ENCODE measurements at places on chromosomes 13 and 19.
A peak's percentile ranks its signal among the peaks of the same experiment; 100 is the strongest.

- DNase-seq = no peak
Measured at GRCh38 chr13:87147076-87147475, 524.1 kb upstream of the SLITRK5 start.

DNA sequence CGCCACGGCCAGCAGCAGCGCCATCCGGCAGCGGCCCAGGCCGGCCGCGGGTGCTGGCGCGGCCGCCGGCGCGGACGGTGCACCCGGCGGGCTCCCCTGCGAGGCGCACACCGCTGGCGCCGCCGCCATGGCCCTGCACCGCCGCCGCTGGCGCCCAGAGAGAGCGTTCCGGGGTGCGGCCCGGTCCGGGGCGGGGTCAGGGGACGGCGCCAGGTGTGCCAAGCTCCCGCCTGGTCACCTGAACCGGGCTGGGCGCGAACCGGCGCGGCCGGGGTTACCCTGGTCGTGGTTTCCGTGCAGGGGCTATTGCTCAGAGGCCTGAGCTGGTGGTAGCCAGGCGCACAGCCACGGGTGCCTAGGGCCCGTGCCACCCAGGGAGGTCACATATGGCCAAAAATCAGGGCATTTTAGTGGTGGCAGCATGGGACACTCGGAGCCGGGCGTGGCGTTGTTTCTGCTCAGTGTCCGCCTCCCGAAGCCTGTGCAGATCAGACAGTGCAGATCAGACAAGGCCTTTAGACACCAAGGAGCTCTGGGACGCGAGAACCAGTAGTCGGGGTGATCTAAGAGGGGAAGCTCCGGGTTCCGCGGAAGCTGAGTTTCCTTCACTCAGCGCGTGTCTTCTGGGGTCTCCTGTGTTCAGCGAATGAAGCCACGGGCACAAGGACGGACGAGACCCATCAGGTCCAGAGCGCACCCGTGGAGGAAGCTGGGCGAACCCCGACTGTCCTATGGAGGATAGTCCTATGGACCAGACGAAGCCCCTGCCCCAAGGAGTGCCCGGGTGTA, at the start of gene TMEM238:
Gene TMEM238 (minus strand): TSS at position 162 of the 789 bp plus-strand sequence. CDS start 33 bp downstream, at position 129.
- no peak for DNase-seq

- DNase-seq = peak; percentile 54
Measured at GRCh38 chr13:46184277-46184699, 2.3 kb upstream of the LCP1 start.

DNA sequence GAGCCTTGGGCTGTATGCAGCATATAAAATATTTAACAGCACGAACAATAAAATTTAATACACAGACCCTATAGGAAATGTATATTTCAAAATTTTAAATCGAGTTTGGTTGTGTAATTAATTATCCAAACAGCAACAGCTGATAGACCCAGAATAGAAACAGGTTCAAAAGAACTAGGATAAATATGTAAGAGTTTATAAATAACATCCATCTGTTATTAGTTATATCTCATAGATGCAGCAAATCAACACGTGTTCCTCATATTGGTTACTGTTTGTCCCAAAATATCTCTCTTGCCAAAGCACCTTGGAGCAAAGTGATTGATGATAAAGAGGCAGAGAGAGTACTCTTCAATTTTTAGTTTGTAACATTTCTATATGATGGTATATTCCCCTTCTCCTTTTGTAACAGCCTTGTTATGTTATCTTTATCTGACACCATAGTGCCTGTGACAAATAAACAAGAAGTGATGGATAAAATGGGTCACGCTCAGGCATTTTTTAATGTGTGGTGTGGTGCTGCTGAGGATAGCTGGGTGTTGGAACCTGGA, 260.6 kb upstream of the NBEA start:
- no peak for DNase-seq

GRCh38 chr13:113917594-113918371, 53.9 kb upstream of the GAS6 start:
- no peak for DNase-seq

GRCh38 chr19:56113074-56113632, 7.9 kb downstream of the ZNF787 start:
- DNase-seq = no peak

DNA sequence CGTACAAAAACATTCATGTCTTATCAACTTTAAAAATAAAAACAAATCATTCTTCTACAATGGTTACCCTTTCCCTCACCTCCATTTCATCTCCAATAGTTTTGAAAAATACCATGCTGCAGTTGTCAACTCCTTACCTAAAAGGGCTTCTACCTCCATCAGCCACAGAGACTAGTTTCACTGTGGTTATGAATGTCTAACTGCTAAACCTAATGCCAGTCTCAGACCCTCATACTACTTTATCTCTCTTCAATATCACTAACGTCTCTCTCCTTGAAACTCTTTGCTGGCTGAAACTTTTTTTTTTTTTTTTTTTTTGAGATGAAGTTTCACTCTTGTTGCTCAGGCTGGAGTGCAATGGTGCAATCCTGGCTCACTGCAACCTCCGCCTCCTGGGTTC, 27.1 kb downstream of the LNX2 start:
- no peak for DNase-seq

DNA sequence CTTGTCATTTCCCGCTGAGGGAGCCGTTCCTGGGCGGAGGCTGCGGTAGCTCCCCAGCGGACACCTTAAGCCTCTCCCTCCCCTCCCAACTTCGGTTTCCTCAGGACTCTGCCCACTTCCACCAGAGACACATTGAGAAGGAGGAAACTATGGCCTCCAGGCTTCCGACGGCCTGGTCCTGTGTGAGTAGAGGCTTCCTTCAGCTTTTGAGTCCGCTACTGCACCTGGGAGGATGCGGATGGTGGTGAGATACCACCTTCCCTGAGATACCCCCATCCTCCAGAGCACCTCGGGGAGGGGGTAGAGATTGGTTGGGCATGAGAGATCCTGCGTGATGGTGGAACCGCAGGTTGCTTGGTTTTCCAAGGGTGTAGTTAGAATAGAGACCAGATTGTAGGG, 955 bp downstream of the ZNF274 start:
- DNase-seq = no peak

- DNase-seq = no peak
Measured at GRCh38 chr13:44280456-44280855, 93.2 kb upstream of the SERP2 start.

- DNase-seq = no peak
Measured at GRCh38 chr19:29884466-29884865, 57.6 kb upstream of the URI1 start.

GRCh38 chr13:25207291-25207810, 35.3 kb upstream of the AMER2 start:
- DNase-seq = no peak

GRCh38 chr19:7263521-7263920, 30.7 kb downstream of the INSR start:
- DNase-seq = no peak

GRCh38 chr13:50745542-50746115, 97.9 kb downstream of the DLEU7 start:
- no peak for DNase-seq

- DNase-seq = no peak
Measured at GRCh38 chr13:107649079-107649478, 566.3 kb downstream of the LIG4 start.

DNA sequence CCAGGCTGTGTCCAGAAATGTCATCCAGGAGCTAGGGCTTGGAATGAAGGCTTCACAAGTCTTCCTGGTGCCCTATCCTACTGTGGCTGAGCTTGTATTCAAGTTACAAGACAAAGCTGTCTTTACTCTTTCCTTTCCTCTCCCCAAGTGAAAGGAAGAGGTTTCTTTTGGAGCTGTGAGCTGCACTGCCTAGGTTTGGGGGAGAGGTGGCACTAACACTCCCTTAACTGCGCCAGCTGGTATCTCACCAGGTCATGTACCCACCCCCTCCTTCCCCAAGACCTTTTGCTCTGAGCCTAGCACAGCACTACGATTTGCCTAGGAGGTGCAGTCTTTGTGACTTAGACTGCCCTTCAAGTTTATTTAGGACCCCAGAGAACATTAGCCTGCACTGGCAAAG, 2053.6 kb upstream of the PRR20A start:
- DNase-seq = no peak

GRCh38 chr19:1672038-1672768, 19.8 kb upstream of the TCF3 start:
- peak; percentile 69 for DNase-seq

GRCh38 chr19:47698631-47699359, 14.4 kb upstream of the EHD2 start:
- no peak for DNase-seq

- DNase-seq = no peak
Measured at GRCh38 chr13:51621602-51622001, 37.3 kb downstream of the WDFY2 start.

GRCh38 chr19:843180-843835, 2.5 kb downstream of the PRTN3 start:
- peak; percentile 62 for DNase-seq

GRCh38 chr13:34933349-34933748, 8.7 kb upstream of the NBEA start:
- DNase-seq = no peak

GRCh38 chr13:20669162-20669561, 34.3 kb upstream of the IL17D start:
- no peak for DNase-seq

DNA sequence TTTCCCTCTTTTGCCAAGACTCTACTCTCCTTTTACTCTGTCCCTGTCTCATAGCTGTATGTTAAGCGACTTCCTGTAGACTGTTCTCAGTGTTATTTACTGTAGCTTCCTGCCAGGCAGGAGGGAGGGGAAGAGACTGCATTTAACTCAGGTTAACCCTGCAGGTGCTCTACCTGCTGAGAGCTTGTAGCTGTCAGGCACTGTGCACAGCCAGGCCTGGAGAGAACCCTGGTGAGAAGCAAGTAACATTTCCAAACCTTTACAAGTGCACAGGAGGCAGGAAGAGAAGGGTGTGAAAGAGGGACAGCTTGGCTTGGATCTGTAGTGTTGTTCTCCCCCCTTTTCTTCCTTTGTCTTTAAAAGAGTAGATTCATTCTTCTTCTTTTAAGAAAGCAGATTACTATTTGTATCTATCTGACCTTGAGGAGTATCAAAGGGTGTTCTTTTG, 167.1 kb downstream of the LMO7 start:
- DNase-seq = no peak

GRCh38 chr13:95704510-95704909, 27.6 kb downstream of the DNAJC3 start:
- DNase-seq = no peak

GRCh38 chr13:78816154-78816553, 157.2 kb upstream of the OBI1 start:
- DNase-seq = no peak

DNA sequence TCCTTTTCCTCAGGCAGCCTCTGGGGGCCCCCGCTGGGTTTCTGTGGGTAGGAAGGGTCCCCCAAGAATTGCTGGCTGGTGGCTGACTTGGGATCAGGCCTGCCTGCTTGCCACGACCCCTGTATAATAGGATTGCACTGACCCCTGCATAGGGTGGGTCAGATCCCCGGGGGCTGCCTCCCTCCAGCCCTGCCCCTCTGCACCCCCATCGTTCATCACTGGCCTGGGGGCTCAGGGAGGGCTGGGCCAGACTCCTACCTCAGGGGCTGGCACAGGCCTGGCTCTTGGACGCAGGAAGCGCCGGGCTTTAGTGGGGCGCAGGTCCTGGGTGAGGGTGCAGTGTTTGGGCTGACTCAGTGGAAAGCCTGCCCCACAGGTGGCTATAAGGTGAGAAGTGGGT, 10.6 kb downstream of the NDUFB7 start:
- no peak for DNase-seq

DNA sequence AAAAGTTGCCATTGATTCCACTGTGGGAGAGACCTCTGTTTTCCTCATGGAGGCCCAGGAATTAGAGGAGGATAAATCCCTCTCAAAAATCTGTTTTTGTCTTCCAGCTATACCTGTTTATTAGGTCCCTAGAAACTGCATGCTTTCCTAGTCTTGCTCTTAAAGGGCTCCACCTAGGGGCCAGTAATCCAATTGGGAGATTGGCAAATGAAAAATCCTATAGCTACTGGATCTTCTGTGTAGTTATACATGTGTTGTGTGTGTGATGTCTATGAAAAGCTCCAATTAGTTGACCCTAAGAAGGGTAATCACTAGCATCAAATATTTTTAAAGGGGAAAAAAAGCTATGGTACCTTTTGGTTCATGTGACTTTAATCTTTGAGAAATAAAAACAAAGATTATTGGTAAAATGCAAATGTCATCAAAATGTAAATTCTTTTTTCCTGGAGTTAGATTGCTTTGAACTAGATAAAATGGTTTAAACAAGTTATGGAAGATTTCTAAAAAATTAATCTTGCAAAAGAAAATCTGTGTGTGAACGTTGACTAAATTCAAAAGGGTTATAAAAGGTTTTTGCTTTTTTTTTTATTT, 63.4 kb upstream of the C1QTNF9B start:
- DNase-seq = no peak

- DNase-seq = no peak
Measured at GRCh38 chr13:80157261-80157932, 183.5 kb downstream of the SPRY2 start.

DNA sequence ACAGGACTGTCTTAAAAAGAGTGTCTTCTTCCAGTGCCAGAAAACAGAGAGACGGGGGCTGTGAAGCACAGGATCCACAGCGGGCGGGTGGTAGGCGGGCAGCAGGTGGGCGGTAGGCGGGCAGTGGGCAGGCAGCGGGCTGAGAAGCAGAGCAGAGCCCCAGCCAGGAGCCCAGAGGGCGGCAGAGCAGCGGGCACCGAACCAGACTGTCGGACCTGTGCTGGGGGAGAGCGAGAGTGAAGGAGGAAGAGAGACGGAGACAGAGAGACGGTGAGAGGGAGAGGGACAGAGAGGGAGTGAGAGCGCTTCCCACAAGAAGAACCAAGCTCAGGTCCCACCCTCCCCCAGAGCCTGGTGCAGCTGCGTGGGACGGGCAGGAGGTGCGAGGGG, 30.3 kb downstream of the RASA3 start:
- DNase-seq = no peak

GRCh38 chr19:2552859-2553258, 76.9 kb downstream of the GADD45B start:
- DNase-seq = no peak

- no peak for DNase-seq
Measured at GRCh38 chr19:7257148-7258040, 36.8 kb downstream of the INSR start.

DNA sequence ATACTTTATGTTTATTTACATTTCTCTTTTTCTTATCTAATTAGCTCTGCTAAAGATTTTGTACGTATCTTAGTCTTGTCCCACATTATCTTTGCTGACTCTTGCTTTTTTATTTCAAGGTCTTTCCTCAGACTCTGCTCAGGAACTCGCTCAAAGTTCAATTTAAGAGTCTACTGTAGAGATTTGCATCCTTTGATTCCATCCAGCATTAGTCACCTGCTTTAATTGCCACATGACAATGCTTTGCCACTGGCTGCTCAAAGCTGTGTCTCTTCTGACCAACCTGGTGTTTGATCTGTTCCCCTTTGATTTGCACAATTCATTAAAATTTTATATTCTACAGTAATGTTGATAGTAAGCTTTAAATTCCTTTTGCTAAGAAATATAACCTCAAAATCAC, 157.9 kb upstream of the FREM2 start:
- DNase-seq = no peak

GRCh38 chr19:676339-677105, at the start of gene FSTL3:
FSTL3 (plus strand) TSS chr19:676392; CDS start chr19:676424, 32 bp downstream.
- no peak for DNase-seq

- no peak for DNase-seq
Measured at GRCh38 chr13:107005577-107005976, 437.6 kb upstream of the ARGLU1 start.

Measured in glutamatergic neuron (in vitro differentiated cells).